ENCODE measurements at places on chromosomes 2 and 18. TPM values are rescaled to one million over a fixed set of nuclear protein-coding genes. Genes with fewer than 3 reads are reported as not detected.

MAP3K20 gene
- 560 TPM for total RNA-seq

CYP1B1 gene
- 8.5 TPM for total RNA-seq

KIF5C gene
- 0.46 TPM for total RNA-seq

C2orf15 gene
- total RNA-seq, result not detected

VWC2L gene
- not detected for total RNA-seq

ONECUT2 gene
- total RNA-seq, result not detected

CNTNAP5 gene
- total RNA-seq, result not detected

NT5C1B gene
- not detected for total RNA-seq

ST8SIA5 gene
- total RNA-seq, result 3.2 TPM

DNA sequence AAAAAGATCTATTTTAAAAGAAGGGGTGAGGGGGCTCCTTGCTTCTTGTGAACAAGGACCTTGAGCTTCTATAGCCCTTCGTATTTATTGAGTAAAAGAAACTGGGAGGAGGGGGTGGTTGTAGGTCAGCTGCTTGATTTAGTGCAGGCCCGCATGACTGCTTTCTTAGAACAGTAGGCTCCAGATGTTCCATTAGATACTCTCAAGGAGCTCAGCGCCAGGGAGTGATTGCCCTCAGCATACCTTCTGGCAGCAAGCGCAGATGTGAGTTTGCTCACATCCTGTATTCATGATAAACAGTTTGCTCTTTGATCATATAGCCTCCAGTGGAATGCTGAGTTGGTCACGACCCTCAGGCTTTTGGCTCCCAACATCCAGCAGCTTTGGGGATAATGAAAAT, 108.9 kb upstream of the XPO1 start:
- no peak for DNase-seq

DNA sequence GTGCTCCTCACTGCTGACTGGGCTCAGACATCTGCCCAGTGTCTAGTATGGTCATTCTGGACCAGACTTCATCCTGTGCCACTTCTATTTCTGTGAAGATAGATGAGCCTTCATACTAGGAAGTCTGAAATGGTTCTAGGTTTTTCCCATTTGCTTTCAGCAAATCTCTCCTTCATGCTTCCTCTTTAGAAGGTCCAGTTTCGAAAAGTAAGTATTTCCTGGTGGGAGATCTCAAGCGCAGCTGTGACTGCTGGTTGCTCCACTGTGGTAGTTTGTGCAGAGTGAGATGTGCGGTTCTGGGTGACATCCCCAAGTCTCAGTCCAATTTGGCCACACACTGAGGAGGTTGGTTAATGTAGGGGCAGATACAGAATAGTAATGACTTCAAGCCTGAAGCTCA, 14.4 kb downstream of the IL36B start:
- no peak for DNase-seq

- peak; percentile 20 for DNase-seq
These were observed 119.3 kb upstream of the SIX2 start for GRCh38 chr2:45128580-45128997.

- DNase-seq, result no peak
These were observed 200.5 kb downstream of the HRH4 start for GRCh38 chr18:24660956-24661355.

DNA sequence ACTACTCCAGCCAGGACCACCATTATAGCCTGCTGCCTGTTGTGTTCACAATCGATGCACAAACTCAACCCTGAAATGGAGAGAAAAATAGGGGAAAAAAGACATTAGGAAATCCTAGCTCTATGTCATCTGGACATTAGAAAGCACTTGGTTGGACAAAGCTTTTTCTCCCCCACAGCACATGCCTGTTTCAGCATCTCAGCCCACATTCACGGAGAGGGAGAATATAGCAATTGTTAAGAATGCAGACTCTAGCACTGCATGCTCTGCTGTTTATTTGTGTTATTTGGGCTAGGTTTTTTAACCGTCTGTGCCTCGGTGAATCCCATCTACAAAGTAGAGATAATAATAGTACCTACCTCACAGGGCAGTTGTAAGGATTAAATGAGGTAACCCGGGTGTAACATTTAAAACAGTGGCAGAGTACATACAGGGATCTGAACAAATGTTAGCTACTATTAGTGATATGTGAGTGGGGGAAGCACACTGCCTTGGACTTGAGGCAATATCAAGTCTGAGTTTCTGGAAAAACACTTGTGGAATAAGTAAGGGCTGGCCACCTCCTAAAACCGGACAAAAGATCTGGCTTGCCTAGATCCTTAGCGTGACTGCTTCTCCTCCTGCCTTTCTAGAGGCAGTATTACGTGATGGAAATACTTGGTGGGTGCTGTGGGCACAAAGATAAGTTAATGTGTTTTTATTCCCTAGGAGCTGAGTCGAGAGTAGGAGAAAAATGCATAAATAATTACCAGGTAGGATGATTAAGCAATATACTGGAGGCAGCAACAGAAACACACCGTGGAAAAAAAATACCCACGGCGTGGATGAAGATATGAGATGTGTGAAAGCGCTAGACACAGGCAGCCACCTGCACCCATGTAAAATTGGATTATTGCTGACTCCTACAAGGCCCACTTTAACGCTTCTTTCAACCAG, 1.0 kb upstream of the PPP1CB start:
- no peak for DNase-seq

GRCh38 chr2:60855989-60856669, 25.2 kb upstream of the REL start:
- DNase-seq, result no peak

DNA sequence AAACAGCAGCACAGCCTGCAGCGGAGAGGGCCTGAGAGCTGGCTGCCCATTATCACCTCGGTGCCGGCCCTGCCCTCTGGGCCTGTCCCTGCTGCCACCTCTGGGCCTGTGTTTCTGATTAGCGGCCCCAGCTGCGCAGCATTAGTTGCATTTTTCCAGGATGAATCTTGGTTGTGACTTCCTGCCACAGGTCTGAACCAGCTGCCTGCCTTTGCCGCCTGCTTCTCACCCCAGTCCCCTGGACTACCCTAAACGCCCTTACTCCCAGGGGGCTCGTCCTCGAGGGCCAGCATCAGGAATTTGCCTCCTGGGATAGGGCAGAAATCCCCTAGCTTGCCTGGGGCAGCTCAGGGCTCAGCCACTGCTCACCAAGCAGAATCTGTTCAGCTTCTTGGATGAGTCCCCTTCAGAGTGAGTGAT, 342.8 kb downstream of the DYSF start:
- no peak for DNase-seq

DNA sequence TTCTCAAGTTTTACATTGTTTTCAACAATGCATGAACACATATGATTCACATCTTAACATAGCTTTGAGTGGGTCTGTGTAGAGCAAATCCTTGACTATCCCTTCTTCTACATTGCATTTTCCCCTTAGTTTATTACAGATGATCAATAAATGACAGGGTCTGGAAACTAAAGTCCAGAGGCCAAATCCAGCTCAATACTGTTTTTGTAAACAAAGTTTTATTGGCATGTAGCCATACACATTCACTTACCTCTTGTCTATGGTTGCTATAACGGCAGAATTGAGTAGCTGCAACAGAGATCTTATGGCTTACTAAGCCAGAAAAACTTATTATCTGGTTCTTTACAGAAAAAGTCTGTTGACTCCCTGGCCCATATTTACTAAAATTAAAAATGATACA, 12.8 kb downstream of the FANCL start:
- no peak for DNase-seq

DNA sequence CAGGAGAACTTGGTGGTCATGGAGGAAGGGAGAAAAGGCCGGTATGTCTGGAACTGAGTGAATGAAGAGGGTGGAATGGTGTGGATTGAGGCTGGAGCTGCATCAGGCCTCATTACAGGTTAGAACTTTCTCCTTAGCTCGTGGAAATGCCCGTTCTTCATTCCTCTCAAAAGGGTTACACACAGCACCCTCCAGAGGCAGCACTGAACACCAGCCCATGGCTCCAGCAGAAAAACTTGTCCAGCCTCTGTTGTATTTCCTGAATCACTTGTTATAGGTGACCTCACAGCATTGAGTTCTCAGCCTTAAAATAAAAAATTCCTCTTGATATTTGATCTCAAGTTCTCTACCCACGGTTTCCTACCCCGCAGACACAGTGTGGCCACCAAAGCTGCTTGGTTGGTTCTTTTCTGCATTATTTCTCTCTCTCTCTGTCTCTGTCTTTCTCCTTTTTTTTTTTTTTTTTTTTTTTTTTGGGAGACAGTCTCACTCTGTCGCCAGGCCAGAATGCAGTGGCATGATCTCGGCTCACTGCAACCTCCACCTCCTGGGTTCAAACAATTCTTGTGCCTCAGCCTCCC, 89.6 kb downstream of the ITGB1BP1 start:
- peak; percentile 73 for DNase-seq

DNA sequence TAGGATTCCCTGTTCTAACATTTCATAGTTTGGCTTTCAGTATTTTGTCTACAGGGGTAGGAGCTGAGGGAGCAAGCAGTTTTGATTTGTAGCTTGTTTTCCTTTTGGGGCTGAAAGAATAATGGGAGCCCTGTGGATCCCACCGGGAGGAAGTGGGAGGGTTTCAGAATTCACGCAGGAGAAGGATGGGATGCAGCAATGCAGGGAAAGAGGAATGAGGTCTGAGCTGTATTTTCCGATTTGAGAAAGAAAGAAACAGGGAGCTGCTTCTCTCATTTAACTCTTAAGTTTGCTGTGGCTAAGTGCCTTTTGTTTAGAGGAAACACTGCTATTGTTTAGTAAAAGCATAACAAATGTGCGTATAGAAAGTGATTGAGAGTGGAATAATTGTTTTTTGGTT, 141.0 kb downstream of the ADCYAP1 start:
- DNase-seq, result no peak

DNA sequence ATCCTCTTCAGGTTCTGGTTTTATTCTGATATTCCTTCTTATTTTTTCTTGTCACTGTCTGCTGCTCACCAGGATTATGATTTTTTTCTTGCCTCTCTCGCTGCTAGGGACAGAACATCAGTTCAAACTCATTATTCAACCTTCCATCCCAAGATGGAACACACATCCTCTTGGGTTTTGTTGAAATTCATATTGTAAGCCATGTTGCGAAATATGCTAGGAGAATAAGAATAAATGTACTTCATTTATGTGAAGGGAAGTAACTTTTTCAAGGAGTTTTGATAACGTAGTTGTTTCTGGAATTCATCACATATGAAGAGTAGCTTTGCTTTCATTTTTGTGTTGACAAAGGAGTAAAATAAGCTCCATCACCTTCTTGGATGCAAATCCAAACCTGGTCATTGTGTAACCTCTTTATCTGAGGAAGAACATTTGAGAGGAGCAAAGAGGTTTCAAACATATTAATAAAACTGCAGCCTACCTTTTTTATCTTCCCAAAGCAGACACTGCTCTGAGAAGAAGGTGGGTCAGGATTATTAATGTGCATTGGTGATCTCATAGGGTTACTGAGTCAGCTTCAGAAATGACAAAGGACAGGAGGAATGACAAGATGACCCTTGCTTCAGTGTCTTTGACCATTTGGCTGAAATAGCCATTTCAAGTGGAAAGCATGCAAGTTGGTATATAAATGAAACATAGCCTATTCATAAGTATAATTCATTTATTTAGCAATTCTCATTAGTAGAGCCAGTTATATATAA, 280.0 kb downstream of the GULP1 start:
- no peak for DNase-seq

All from heart right ventricle (tissue), 16 donors.